ENCODE measurements at places on chromosomes 5 and 9.

DNA sequence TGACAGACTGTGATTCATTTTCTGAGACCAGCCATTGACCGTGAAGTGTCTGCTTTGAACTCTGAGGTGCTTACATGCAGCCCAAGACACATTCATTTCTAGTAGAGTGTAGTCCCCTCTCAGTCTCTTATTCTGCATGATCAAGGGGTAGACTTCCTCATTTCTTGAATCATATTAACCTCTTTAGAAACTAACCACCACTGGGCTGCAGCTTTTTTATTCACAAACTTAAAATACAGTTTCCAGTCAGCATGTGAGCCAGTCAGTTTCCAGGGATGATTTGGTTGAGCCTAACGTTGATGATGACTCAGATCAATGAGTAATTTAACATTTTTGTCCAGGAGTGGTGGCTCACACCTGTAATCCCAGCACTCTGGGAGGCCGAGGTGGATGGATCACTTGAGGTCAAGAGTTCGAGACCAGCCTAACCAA is 59.2 kb downstream of the OTULIN start:
- DNase-seq, result no peak

DNA sequence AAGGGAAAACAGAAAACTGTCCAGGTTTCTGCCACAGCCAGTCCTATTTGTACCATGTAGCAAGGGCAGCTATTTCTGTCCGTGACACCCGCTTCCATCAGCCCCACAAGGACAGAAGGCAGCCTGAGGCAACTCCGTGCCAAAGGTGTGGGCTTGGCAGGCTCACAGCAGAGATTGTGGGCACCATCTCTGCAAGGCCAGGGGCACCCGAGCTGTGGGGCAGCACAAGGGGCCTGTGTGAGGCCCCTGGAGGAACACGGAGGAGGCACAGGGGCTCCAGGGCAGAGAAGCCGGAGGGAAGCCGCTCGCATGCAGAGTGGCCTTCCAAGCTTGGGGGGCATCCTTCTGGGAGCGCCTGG is 43.5 kb downstream of the COL23A1 start:
- DNase-seq, result no peak

DNA sequence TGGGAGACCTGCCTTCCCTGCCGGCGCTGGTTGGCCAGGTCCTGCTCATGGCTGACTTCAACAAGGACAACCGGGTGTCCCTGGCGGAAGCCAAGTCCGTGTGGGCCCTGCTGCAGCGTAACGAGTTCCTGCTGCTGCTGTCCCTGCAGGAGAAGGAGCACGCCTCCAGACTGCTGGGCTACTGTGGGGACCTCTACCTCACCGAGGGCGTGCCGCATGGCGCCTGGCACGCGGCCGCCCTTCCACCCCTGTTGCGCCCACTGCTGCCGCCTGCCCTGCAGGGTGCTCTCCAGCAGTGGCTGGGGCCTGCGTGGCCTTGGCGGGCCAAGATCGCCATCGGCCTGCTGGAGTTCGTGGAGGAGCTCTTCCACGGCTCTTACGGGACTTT is 10.6 kb downstream of the DIPK1B start:
- DNase-seq, result no peak

- DNase-seq, result no peak
These were observed 16.1 kb downstream of the HNRNPH1 start for GRCh38 chr5:179607160-179607931.

GRCh38 chr9:110521206-110521605 is 58.3 kb downstream of the SVEP1 start:
- no peak for DNase-seq

- DNase-seq, result no peak
These were observed 33.7 kb downstream of the ABITRAM start for GRCh38 chr9:108967916-108968315.

DNA sequence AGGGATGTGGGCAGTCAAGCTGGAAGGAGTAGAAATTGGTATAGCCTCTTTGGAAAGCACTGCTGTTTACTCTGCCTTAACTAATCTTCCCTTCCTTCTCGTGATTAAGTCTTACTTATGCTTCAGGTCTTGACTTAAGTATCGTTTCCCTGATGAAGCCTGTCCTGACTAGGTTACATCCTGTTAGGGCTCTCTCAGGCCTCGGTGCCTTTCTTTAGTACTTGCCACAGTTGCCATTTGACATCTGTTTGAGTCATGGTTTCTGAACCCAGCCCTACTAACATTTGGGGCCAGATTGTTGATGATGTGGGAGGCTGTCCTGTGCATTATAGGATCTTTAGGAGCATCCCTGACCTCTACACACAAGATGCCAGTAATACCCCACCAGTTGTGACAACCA is 94.4 kb downstream of the GAPVD1 start:
- no peak for DNase-seq

DNA sequence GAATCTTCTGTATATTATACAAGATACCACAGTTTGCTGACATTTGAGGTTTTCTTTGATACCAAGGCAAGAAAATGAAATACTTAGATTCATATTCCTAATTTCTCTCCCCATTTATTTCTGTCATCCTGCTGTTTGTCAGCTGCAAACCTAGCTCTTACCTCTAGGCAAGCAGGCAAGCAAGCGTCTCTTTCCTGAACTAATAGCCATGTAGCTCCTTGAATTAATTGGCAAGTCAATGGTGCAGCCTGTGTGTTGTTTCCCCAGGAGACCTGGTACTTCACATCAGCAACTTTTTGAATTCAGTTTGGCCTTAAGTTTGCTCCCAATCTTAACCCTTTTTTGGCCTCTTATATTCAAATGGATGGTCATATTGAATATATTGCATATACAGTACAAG is 573.6 kb upstream of the ARRDC3 start:
- DNase-seq, result no peak

DNA sequence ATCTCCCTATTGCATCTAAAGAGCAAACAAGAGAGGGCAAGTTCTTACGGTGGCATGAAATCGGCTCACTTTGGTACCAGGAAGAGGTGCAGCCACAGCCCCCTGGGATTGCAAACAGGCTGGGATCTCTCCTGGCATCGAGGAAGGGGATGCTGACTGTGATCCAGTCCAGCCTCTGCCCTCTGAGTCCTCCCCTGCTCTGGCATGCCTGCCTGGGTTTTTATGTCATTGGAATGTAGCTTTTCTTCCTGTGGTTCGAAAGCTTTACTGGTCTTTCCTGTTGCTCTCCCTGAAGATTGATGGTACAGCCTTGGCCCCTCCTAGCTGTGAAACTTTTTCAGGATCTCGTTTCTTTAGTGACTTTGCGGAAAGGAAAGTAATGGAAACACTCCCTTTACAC is 6.6 kb downstream of the SLC46A2 start:
- DNase-seq, result no peak

GRCh38 chr5:85921590-85921989 is 696.2 kb upstream of the COX7C start:
- no peak for DNase-seq

- no peak for DNase-seq
These were observed 1.2 kb downstream of the TNFSF8 start for GRCh38 chr9:114929201-114929600.

DNA sequence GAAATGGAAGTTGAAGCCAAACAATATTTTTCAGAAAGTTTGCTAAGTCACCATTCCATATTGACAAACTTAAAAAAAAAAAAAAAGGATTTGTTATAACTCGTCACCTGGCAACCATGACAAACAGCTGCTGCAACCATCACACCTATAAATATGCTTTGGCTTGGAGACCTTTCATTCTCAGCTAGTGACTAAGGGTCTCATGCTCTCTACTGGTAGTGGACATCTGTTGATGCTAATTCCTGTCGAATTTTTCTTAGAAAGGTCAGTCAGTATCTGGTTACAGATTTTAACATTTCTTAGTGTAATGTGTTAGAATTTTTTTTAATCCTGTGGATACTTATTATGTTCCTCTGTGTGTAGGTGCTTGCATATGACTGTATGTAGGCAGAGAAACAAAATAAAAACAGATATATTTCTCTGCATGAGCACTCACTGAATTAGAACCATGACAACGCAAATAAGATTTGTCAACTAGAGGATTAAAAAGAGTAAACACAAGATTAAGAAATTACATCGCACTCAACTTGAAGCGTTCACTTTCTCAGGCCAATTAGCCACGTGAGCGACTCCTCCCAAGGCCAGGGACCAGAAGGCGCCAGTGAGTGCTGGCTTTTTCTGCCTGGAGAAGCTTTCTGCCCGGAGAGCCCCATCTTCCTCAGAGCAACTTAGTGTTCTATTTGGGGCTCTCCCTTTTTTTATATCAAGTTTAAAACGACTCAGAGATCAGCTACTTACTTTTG is 27.0 kb upstream of the ZNF622 start:
- no peak for DNase-seq

Measured in D721Med (cell line).